Stimulated activated CD8-positive, alpha-beta memory T cell treated with anti-CD3 and anti-CD28 coated beads, Interleukin-15, amount 100 ng/mL, for 48 hours (primary cell): ENCODE measurements at places on chromosomes 7 and 10.

- no peak for DNase-seq
Observed at GRCh38 chr10:64795847-64796246, 1274.6 kb downstream of the REEP3 start.

GRCh38 chr7:103573479-103574058 lies 127.6 kb upstream of the SLC26A5 start:
- no peak for DNase-seq

- no peak for DNase-seq
Observed at GRCh38 chr7:75762350-75762917, 9.6 kb downstream of the CCL26 start.

- DNase-seq = no peak
Observed at GRCh38 chr10:62183857-62184795, 84.5 kb downstream of the RTKN2 start.

DNA sequence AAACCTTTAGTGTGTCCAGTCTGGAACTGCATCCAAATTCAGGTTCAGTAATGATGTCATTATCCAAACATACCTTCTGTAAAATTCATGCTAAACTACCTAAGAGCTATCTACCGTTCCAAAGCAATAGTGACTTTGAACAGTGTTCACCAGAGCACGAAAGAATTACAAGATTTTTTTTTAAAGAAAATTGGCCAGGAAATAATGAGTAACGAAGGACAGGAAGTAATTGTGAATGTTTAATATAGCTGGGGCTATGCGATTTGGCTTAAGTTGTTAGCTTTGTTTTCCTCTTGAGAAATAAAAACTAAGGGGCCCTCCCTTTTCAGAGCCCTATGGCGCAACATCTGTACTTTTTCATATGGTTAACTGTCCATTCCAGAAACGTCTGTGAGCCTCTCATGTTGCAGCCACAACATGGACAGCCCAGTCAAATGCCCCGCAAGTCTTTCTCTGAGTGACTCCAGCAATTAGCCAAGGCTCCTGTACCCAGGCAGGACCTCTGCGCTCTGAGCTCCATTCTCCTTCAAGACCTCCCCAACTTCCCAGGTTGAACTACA lies 694 bp upstream of the FAS start:
- no peak for DNase-seq
